HS-5 (cell line): ENCODE measurements at places on chromosomes 16 and 17.

DNA sequence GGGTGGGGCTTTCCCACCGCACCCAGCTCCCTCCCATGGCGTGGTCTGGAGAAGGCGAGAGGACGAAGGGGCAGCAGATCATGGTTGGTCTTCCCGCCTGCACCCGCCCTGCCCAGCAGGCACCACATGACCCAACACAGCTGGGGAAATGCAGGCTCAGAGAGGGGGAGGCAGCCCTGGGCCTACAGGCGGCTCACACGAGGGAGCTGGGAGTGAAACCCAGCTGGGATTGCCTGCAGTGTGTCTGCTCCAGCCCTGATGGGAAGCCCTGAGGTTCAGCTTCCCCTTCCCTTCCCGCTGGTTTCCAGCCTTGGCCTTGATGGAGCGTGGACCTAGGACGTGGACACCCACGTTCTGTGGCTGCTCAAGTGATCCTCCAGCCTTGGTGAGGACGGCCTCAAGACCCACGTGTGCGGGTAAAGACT is 20.0 kb upstream of the PABPN1L start:
- DNase-seq, result no peak

GRCh38 chr17:49928837-49929475 is 40.0 kb upstream of the DLX4 start:
- peak; percentile 79 for DNase-seq

GRCh38 chr17:43907425-43907981 is at the start of gene MPP2:
Gene MPP2 (minus strand): TSS chr17:43907536. CDS start chr17:43904460, 3,076 bp downstream.
- no peak for DNase-seq

DNA sequence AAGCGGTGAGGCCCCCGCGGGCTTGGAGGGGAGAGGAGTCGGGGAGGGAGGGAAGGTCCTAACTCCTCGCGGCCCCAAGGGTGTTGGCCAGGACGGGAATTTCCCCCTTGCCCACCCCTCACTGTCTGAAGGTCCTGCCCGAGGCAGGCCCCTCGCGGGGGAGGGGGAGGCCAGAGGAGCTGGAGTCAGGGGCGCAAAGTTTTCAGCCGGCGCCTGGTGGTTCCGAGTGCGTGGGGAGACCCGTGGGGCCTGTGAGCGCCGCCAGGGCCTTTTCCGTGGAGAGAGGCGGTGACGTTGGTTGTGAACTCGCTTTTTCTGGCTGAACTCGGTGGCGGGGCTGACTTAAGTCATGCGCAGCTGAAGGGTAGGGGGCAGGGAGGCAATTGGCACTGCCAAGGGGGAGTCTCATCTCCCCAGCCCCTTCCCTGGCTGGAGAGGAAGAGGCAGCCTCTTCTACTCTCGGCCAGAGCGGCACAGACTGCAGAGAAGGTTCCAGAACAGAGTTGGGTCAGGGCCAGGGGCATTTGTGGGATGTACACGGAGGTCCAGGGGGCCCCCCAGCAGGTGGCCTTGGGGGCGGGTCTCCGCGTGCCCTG is 1.5 kb downstream of the CACNA1H start:
- no peak for DNase-seq

GRCh38 chr17:41919840-41920579 is 1.3 kb upstream of the ACLY start:
- DNase-seq, result no peak

DNA sequence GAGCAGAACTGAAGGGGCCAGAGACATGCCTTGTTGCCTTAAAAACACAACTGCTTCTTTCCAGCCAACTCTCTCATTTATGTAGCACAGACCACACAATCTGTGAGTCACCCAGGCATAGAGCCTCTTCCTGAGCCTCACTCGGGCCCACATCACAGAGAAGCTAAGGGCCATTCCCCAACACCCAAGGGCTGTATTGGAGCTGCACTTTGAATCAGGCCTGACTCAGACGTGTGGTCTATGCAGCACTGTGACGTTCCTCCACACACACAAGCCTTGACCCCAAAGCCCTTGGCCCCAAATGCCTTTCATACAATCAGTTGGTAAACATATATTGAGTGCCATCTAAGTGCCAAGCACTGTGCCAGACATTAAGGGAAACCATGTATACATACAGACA is 308.9 kb upstream of the DYNLRB2 start:
- peak; percentile 2 for DNase-seq

DNA sequence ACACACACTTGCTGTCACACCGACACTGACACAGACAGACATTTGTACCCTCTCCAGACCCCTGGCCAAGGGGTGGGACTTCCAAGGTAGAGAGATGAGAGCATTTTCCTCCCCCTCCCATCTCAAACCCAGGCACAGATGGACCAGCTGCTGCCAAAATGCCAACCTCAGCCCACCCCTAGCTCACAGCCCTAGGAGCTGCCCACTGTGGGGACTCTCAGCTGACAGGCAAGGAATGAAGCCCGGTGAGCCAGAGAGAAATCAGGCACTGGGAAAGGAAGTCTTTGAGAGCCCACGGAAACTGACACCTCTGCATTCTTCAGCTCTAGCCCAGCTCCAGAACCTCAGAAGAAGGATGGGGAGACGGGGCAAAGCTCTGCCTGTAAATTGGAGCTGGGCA is 2.8 kb downstream of the ETV4 start:
- no peak for DNase-seq

DNA sequence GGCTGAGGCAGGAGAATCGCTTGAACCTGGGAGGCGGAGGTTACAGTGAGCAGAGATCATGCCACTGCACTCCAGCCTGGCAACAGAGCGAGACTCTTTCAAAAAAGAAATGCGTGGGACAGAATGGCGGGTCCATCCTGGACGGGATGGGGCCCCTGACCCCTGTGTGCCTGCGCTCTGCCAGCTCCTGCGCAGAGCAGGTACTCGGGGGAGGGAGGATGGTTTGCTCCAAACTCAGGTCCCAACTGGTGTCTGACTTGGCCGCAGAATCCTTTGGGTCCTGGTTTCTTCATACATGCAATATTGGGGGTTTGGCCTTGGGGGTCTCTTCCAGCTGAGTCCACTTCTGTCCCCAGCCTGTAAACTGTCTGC is 10.4 kb downstream of the CHMP6 start:
- no peak for DNase-seq

DNA sequence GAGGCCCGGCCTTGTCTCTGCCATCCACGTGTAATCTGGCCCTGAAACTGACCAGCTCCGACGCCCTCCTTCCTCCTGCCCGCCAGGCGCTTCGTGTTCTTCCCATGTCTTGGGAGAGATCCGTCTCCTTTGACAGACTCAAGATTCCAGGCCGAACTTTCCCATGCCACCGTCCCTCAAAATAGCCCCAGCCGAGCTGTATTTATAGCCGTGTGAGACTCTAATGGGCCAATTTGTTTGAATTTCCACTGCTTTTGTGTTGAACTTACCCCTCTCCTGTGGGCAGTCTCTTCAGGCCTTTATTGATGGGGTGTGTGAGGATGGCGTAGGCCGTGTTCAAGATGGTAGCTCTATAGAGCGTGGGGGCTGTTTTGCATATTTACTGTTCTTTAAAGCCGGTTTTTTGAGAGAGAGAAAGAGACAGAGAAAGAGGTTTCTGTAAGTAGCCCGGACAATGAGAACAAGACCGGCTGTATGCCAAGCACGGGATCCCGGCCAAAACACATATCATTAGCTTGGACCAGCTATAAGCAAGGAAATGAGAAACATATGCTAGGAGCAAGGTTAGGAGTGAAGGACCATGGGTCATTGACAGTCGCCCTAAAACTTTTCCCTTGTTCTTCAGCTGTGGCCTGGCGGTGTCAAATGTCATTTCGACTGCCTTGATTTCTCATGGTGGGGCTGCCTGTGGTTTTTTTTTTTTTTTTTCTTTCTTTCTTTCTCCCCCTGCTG is 124.5 kb upstream of the ZFHX3 start:
- peak; percentile 85 for DNase-seq

- DNase-seq, result no peak
Observed at GRCh38 chr16:21523411-21524067, 75.8 kb upstream of the METTL9 start.

GRCh38 chr16:27768651-27769272 is 218.8 kb downstream of the KATNIP start:
- no peak for DNase-seq

GRCh38 chr17:48198950-48199541 is 91.5 kb downstream of the SNX11 start:
- no peak for DNase-seq

DNA sequence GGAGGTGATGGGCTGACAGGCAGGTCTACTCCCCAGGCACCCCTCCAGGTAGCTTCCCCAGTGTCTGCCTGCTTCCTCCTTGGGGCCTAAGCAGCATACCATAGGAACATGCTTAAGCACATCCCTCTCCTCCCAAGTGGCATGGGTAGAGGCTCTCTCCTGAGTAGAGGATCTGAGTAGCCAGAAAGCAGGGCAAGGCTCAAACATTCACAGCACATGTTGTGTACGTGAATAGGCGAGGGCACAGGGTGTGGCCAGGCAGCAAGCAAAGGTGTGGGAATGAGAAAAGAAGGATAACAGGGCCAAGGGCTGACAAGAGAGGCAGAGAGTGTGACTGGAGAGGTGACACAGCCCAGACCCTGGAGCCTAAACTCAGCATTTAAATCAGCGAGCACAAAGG is 29.7 kb upstream of the GFOD2 start:
- no peak for DNase-seq

DNA sequence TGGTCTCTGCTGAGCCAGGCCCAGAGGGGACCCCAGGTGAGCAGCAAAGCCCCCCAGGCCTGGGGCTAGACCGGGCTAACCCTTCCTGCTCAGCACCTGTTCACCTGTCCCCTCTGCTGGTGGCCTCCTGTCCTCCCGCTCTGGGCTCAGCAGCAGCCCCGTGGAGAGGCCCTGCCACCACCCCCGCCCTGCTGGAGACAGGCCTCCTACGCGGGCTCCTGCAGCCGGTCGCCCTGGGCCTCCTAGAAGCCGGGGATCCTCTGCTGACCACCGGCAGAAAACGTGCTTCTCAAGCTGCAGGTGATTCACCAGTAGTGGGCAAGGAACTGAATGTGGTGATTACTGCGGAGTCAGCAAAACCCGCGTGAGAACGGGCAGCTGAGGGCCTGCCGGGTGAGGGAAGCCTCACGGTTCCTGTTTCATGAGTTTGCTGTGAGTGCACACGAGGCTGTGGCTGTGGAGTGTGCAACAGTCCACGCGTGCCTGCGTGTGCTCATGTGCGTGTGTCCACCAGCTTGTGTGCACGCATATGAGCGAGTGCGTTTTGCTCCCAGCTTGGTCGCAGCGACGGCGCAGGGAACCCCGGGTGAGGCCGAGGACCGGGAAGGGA is 792 bp downstream of the SECTM1 start:
- DNase-seq, result no peak

- no peak for DNase-seq
Observed at GRCh38 chr17:79064026-79064425, 10.6 kb upstream of the ENGASE start.

- no peak for DNase-seq
Observed at GRCh38 chr17:77467521-77467920, 326.8 kb downstream of the SEC14L1 start.
